CD8-positive, alpha-beta memory T cell (primary cell): ENCODE measurements at places on chromosomes 2 and 18. TPM values are rescaled to one million over a fixed set of nuclear protein-coding genes. Genes with fewer than 3 reads are reported as not detected.

- DNase-seq, result no peak
These were observed 497.7 kb downstream of the STK39 start for GRCh38 chr2:167749660-167750059.

PRKAG3 gene
- not detected for total RNA-seq

DNA sequence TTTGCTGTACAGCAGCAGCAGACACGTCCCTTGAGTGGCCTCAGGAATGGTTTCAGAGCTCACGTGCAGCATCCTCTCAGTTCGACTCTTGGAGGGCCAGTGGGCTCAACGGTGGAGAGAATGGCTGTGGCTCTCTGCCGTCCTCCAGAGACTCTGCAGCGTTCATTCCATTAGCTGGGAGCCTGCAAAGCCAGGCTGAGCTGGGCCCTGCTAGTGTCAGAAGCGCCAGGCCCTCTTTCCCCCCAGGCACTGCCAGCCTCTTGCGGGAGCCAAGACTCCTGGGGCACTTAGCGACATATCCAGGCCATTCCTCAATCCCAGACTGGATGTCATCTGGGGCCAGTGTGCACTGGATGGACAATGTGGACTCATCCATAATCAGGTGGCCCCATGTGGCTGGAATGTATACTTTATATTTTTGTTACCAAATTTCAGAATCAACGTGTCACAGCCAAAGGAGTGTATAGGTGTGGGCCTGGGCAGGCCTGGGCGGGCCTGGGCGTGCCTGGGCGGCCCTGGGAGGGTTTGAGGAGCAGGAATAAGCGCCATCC lies 125.1 kb upstream of the EPAS1 start:
- no peak for DNase-seq

FRZB gene
- total RNA-seq, result not detected

CREG2 gene
- total RNA-seq, result not detected

- DNase-seq, result no peak
These were observed 51.2 kb downstream of the MAP3K20 start for GRCh38 chr2:173126819-173127218.

DNA sequence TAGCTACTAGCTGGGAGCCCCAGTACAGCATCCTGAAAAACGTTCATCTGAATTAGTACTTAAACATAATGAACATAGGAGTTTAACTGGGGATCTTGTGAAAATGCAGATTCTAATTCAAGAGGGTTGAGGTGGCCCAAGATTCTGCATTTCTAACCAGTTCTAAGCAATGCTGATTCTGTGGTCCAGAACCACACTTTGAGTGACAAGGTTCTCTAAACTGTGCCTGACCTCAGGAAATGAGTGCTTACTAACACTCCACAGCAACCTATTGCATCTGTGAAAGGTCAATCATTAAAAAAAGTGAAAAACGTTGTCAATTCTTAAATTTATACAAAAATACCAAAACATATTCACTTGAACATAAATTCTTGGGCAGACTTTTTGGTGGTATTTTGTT lies 157.1 kb upstream of the ZFP36L2 start:
- no peak for DNase-seq

RESP18 gene
- total RNA-seq, result not detected

DNA sequence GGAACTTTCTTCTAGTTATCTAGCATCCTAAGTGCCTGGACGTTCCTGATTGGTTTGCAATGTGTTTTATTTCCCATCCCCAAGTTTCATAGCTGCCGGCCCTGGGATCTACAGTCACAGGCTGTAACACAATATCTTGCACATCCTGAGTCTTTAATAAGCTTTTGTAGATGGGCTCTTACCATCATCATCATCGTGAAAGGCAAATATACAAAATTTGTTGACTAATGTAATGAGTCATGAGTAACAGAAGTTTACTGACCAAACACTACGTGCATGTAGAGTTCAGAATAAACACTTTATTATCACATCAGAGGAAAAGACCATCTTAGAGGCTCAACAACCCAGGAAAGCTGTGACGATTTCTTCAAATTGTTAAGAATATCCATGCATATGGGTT lies 8.1 kb upstream of the TYMS start:
- no peak for DNase-seq

GRCh38 chr2:199779589-199779988 lies 71.4 kb downstream of the FTCDNL1 start:
- DNase-seq, result no peak

CLEC4F gene
- total RNA-seq, result not detected

DNA sequence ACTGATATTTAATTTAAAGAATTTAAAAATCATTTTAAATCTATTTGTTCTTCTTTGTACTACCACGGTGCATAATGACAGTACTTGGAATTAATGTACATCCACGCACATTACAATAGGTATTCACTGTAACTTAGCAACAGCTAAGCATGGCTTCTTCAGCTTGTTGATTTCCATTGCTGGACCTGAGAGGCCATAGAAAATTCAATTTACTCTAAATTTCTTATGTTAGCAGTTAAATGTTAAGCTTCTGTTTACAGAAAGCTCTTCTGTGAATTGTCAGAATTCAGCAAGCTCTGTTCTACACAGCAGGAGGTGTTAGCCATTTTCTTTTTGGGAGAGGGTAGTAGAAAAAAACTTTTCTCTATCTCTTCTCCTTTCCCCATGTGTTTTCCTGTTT lies 1149.3 kb upstream of the CDH2 start:
- DNase-seq, result no peak

PIGN gene
- 24.2 TPM for total RNA-seq
